Osteoblast (primary cell): ENCODE measurements at places on chromosomes 16 and 17. TPM values are rescaled to one million over a fixed set of nuclear protein-coding genes. Genes with fewer than 3 reads are reported as not detected.

DNA sequence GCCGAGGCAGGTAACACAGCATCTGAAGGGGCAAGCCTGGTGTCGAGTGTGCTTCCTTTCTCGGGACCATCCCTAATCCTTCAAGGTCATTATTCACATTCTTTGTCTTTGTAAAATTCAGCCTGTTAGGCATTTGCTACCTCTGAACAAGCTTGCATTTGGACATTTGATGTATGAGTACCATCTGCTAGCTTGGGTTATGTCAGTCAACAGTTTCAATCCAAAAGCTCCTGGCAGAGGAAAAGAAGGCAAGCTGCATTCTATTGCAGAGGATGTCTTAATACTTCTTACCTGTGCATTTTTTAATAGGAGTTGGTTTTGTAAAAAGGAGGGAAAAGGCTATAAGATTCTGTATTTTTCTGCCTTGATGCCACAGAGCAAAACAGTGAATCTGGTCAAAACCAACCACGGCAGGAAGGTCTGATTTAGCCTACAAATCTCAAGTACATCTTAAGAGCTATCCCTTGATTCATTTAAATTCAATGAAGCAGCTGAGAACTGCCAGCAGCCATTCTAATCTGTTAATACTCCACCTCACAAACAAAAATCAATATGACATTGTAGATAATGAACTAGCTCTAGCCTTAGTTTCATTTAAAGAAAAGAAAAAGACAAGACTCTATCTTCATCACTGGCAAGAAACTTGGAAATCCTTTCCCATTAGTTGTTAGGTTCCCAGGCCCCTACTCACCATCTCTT is 39.0 kb downstream of the TEX2 start:
- no peak for DNase-seq

DNA sequence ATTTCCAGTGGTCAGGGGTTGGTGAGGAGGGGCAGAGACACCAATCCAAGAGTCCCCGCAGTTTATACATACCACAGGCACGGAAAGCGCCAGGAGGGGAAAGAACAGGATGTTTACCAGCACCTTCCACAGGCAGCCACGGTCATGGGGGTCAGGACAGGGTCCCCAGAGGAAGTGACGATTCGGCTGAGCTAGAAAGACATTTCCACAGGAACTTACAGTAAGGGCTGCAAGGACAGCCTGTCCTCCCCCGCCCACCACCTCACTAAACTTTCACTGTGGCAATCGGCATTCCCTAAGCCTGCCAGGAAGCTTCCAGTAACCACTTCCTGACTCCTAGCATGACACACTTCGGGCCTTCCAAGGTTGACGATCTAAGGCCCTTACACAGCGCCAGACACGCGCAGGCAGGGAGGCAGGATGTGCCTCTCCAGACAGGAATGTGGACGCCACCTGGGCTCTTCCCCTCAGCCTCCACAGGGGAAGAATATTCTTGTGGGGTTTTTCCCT is 1.2 kb upstream of the MT2A start:
- DNase-seq, result peak; percentile 94

DNA sequence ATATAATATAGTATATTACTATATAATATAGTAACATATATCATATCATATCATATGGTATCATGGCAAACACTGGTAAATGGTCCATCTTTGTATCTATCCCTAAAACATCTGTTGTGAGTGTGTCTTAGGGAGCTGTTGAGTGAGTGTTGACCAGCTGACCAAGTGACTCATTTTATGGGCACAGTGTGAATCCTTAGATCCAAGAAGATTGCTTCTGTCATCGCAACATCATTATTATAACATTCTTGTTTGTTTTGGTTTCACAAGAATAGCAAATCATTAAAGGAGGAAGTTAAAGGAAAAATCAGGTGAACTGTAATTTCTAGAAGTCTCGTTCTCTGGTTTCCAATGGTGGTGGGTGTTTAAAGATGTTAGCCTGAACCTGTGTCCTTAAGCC is 11.7 kb upstream of the MAF start:
- peak; percentile 81 for DNase-seq

- peak; percentile 10 for DNase-seq
Observed at GRCh38 chr17:51005768-51006167, 114.9 kb downstream of the SPAG9 start.

DNA sequence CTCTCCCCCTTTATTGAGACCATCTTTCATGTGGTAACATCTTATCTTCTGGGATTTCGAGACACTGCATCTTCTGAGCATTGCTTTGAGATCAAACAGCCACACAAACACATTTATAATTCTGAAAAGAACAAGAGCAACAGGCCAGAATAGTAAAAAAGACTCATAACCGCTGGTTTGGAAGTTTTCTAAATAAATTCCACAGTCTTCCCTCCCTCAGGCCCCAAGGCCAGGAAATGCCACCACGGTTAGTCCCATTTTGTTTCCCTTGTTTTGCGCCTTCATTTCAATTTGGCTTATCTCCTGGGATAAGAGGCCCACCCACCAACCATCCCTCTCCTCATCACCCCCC is 25.3 kb downstream of the LITAF start:
- DNase-seq, result no peak

Gene GUCY2D
- not detected in 2 replicates for total RNA-seq

Gene PRSS36
- 0.29 TPM in 1 of 2 replicates, not detected in the other for total RNA-seq

Gene TBC1D3I
- 0.36 and 0.59 TPM in 2 replicates for total RNA-seq

Gene DOC2B
- not detected in 2 replicates for total RNA-seq

Gene ADAM11
- total RNA-seq, result 0.36 and 0.59 TPM in 2 replicates

Gene TBC1D3D
- not detected in 2 replicates for total RNA-seq
